Urothelium cell line (cell line): ENCODE measurements at places on chromosomes 1 and 21.

GRCh38 chr1:149967041-149967440, 30.4 kb upstream of the MTMR11 start:
- DNase-seq = no peak

- DNase-seq = peak; percentile 72
Observed at GRCh38 chr1:208243967-208244916, at the start of gene PLXNA2. PLXNA2 (minus strand) TSS chr1:208244384; CDS start chr1:208217922, 26,462 bp downstream.

GRCh38 chr1:225572422-225572821, 80.5 kb downstream of the ENAH start:
- no peak for DNase-seq

GRCh38 chr1:225667362-225667761, 14.4 kb upstream of the ENAH start:
- no peak for DNase-seq

- DNase-seq = no peak
Observed at GRCh38 chr21:15095326-15095725, 30.5 kb upstream of the NRIP1 start.

- no peak for DNase-seq
Observed at GRCh38 chr1:41859686-41860085, 59.0 kb downstream of the HIVEP3 start.

DNA sequence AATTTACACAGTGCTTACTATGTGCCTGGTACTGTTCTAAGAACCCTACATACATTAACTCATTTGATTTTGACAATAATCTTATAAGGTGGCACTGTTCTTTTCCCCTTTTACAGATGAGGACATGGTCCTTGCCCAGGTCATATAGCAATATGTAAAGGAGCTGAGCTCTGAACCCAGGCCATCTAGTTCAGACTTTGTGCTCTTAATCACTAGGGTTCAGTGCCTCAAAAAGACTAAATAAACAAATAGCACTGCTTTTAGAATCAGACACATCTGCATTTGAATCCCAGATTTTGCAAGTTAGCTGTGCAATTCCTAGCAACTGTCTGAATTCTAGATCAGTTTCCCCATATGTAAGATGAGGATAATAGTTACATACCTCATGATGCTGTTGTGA, 8.7 kb upstream of the BCAR3 start:
- no peak for DNase-seq

GRCh38 chr1:96418969-96419368, 302.6 kb upstream of the PTBP2 start:
- no peak for DNase-seq

- DNase-seq = no peak
Observed at GRCh38 chr1:196488579-196488978, 119.7 kb downstream of the KCNT2 start.

DNA sequence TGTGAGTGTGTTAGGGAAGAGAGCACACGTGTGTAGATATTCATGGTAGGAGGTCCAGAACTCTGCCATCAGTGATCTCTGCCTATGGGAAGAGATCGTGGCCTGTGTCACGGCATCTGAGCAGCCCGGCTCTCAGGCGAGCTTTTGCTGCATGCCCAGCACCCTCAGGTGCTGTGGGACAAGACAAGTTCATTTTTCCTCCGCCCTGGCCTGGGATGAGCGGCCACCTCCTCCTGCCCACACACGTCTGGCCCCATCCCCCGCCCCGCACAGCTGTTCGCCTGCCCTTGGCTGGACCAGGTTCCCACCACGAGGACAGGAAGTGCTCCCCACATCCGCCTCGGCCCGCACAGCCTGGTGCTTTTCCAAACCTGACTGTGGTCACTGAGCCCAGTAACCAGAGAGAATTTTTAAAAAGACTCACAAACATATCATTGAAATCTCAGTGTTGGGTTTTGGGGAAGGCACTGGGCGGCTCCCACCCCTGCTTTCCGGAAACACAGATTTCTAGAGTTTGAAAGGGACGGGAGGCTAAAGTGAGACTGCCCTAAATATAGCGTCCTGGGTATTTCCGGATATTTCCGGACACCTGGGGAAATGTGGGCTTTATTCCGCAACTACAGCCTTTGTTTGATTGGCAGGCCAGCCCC, 18.0 kb downstream of the BMP8A start:
- DNase-seq = peak; percentile 54

- no peak for DNase-seq
Observed at GRCh38 chr1:60895701-60896100, 186.7 kb upstream of the NFIA start.

GRCh38 chr1:61579802-61580201, 145.1 kb downstream of the TM2D1 start:
- no peak for DNase-seq

GRCh38 chr21:28391938-28392849, 600.5 kb downstream of the LTN1 start:
- DNase-seq = no peak

DNA sequence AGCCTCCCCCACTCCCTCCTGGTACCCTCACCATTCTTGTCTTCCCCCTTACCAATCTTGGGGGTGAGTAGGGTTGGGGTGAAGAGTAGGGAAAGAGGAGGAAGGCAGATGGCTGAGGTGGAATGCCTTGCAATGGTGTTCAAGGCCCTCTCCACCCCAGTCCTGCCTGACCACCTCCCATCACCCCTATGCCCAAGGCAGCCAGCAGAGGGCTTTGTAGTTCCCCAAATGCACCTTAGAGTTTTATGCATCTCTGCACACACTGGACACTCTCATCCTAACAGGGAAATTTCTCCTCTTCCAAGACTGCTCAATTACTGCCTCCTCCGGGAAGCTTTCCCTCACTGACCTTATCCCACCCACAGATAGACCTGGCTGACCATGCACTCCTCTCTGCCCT, 15.4 kb downstream of the KIF17 start:
- DNase-seq = no peak

GRCh38 chr1:11749203-11749689, 12.7 kb upstream of the C1orf167 start:
- peak; percentile 70 for DNase-seq

- DNase-seq = no peak
Observed at GRCh38 chr1:117467336-117467735, 100.1 kb downstream of the MAN1A2 start.

GRCh38 chr1:115121793-115122192, 32.5 kb upstream of the TSPAN2 start:
- no peak for DNase-seq

GRCh38 chr1:56359056-56359455, 220.3 kb downstream of the PLPP3 start:
- DNase-seq = no peak

DNA sequence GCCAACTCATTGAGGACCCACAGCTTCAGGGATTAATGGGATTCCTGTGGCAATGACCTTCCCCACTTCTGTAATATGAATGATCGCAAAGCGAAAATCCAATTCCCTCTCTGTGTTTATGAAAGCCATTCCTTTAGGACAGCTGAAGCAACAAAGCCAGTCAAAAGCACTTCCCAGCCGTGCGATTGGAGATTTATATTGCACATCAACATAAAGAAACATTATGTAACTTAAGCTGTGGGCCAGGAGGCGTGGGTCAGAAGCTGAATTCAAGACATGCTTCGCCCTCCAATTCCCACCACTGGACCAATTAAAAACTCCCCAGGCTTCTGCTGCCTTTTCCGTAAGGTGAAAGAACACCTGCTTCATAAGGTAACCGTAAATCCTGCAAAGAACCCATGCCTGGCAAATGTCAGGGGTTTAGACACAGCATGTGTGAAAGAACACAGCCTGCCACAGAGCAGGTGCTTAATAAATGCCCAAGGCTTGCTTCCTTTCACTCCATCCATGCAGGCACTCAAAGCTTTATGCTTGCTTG, 138.9 kb upstream of the SOD1 start:
- no peak for DNase-seq

DNA sequence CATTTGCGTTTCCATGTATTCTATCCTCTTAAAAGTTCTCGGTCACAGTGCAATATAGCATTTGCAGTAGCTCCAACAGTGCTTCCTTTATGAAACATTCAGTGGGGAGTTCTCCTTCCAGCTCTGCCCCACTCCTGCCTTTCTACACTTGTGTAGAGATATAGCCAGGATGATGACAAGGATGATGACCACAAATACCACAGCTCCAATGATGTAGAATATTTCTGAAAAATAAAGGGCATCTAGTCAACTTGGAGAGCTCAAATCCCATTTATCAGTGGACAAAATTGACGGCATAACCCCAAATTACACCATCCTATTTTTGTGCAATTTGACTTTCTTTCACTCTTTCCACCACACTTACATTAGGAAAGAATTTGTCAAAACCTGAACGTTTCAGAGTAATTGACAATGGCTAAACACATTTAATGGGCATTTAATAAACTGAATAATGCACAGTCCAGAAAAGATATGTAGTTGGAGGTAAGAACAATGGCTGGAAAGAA, 11.1 kb downstream of the F3 start:
- DNase-seq = no peak

- DNase-seq = peak; percentile 78
Observed at GRCh38 chr1:85623061-85623471, 42.5 kb downstream of the CCN1 start.

DNA sequence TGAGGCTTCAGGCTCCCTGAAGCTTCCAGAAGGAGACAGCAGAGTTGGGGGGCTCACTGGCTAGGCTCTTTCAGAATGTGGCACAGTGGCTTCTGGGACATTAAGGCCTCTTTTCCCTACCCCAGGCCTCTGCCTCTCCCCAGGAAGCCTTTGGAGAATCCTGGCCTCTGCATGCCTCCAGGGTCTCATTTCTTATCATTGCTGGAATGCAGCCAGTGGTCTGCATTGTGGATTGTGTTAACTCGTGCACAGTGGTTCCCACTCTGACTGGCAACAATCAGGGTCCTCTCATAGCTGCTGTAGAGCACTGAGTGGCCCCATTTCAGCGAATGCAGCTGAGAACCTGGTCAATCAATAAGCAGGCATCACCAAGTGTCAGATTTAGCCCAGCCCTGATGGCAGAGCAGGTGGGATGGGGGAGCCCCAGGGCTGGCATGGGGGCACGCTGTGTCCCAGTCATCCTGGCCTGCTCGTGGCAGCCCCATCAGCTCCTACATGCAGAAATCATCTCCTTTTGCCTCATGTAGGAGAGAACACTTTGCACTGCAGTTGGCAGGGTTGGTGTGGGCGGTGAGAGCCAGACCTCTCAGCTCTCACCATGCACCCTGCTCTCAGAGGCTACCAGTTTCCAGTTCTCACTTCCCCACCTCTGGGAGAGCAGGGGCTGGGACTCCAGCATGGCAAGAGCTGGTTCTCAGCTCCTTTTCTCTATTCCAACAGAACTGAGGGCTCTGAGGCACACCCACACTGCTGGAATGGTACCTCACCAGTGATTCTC, 13.4 kb downstream of the ADORA1 start:
- no peak for DNase-seq

- DNase-seq = no peak
Observed at GRCh38 chr1:40399984-40400704, 26.6 kb downstream of the SMAP2 start.

DNA sequence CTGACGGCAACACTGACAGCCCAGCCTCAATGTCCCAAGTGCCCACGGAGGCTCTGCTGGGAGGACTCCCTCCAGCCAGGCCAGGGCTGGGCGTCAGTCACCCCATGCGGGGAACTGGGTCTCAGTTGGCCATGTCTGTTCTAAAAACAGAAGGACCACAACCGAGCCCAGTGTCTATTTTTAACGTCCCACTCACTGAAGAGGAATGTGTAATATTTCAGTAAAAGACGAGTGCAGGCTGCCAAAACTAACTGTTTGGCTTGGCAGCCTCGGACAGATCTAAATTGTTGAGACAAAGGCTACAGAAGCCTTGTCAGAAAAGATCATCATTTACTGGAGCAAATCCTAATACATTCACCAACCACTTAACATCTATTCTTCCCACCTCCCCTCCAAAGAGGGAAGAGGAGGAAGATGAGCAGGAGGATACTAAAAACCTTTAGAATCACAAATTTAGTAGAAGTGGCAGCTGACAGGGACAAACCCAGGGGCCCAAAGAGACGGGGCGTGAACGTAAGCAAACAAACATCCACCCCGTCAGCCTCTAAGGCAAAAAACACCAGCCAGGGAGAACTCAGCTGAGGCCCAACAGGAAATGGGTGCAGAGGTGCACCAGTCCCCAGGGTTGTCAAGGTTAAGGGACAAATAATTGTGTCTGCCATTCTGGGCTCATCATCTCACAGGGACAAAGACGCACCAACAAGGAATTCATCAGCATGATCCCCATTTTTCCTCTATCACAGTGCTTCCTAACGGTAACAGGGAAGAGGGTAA, 18.7 kb downstream of the C1orf198 start:
- DNase-seq = peak; percentile 57

DNA sequence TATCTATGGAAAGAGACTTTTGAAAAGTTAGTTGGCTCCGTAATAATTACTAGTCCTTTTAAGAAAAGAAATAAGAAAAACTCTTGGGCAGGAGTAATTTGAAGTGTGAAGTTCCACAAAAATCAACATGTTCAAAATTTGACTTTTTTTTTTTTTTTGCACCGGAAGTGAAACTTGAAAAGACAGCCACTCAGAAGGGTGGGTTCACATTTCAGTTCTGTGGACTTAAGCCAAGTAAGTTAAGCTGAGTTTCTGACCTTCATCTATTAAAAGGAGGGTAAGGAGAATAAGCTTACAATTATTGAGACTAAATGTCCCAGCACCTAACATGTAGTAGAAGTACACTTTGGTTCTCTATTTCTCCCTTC, 11.0 kb downstream of the RO60 start:
- no peak for DNase-seq

DNA sequence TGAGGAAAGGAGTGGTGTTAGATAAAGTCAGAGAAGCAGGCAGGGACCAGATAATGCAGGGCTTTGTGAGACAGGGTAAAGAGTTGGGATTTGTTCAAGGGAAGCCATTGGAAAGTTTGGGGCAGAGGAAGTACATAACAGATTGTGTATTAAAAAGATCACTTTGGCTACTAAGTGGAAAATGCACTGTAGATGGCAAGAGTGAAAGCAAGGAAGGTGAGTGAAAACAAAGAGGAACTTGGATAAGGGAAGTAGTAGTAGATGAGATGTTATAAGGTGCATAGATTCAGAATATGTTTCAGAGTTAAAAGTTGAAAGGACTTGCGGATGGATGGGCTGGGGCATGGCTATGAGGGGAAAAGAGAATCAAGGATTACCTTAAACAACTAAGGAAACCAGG, 17.4 kb downstream of the MRPL39 start:
- DNase-seq = no peak

DNA sequence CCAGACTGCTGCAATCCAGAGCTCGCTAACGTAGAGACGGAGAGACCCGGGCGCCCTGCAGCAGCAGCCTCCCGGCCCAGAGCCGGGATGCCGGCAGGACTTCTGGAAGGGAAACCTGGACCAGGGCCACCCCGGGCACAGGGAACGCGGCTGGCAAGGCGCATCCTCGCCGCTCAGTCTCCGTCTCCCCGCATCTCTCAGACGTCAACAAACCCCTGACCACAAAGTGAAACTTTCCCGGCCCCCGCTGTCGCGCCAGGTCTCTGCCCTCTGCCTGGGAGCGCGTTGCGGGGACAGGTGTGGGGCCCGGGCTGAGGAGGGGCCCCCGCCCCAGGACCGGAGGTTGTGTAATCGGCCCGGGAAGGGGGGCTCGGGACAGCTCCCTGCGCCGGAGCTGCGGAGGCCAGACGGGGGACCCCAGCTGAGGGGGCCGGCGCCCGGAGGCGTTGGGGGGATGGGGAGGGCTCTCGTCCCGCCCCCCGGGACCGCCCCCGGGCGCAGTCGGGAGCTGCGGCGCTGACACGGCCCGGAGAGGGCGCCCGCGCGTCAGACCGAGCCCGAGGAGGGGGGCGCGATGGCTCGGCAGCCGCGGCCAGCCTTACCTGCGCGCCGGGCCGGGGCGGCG, 116.6 kb upstream of the HIVEP3 start:
- peak; percentile 94 for DNase-seq

- DNase-seq = no peak
Observed at GRCh38 chr1:36880155-36881067, 153.9 kb downstream of the GRIK3 start.
